ENCODE measurements at places on chromosomes 12 and 14.

- no peak for DNase-seq
Observed at GRCh38 chr14:81260732-81261131, 40.0 kb upstream of the GTF2A1 start.

GRCh38 chr12:121296618-121297434 is at the start of gene CAMKK2:
TSS of gene CAMKK2 (minus strand) at chr12:121296709. CDS start at chr12:121274526, 22,183 bp downstream.
- peak; percentile 91 for DNase-seq

- DNase-seq = peak; percentile 31
Observed at GRCh38 chr14:100677554-100678468, 48.9 kb upstream of the DLK1 start.

- DNase-seq = no peak
Observed at GRCh38 chr14:69667938-69668335, 56.5 kb downstream of the SUSD6 start.

- DNase-seq = no peak
Observed at GRCh38 chr14:59768855-59769375, 101.7 kb downstream of the RTN1 start.

DNA sequence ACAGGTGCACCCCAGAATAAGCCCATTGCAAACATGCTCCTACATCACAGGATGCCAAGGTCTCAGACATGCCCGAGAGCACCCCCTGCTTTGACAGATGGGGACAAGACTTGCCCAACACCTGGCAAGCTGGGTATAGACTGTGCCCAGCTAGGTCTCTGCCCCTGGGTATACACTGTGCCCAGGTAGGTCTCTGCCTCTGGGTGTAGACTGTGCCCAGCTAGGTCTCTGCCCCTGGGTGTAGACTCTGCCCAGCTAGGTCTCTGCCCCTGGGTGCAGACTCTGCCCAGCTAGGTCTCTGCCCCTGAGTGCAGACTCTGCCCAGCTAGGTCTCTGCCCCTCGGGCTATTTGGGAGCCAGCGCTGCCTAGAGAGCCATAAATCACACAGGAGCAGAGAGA is 85.9 kb downstream of the CCDC88C start:
- DNase-seq = no peak

GRCh38 chr12:13270817-13271216 is 74.3 kb downstream of the EMP1 start:
- DNase-seq = no peak

DNA sequence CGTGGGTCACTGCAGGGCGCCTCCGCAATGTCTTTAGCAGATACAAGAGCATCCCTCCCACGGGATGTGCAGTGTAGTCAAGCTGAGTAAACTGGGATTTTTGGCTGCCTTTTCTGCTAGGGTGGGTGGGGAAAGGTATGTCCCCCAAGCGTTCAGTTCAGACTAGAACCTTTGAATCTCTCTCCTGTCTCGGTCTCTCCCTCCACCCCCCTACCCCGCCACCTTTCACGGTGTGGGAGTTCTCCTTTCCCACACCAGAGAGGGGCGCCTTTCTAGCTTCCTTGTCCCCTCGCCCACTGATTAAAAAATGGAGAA is 525 bp upstream of the FAR2 start:
- DNase-seq = peak; percentile 29

DNA sequence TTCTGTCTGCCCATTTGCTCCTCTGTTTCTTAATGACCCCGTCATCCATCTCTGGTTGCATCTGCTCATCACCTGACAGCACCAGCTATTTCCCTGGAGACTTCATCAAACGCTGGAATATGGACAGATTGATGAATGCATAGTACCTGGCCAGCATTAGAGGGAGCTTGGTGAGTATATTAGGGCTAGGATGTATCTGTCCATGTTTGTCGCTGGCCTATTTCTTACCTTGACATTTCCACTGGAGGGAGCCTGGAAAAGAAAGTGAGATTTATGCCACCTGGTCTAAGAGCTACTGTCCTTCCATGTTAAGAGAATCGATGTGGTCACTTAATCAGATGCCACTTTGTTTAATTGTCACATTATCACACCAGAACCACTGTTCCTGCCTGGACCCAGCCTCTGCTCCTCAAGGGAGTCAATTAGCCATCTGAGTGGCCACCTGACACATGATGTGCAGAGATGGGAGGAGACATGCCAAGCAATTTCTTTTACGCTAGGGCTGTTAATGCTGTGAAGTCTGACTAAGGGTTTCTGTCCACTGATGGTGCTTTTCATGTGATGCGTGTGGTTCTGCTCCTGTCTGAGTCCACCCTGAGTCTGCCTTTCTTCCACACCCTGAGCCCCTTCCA is 75.3 kb upstream of the SFSWAP start:
- DNase-seq = no peak

GRCh38 chr12:119942386-119942785 is 46.6 kb upstream of the BICDL1 start:
- DNase-seq = no peak

DNA sequence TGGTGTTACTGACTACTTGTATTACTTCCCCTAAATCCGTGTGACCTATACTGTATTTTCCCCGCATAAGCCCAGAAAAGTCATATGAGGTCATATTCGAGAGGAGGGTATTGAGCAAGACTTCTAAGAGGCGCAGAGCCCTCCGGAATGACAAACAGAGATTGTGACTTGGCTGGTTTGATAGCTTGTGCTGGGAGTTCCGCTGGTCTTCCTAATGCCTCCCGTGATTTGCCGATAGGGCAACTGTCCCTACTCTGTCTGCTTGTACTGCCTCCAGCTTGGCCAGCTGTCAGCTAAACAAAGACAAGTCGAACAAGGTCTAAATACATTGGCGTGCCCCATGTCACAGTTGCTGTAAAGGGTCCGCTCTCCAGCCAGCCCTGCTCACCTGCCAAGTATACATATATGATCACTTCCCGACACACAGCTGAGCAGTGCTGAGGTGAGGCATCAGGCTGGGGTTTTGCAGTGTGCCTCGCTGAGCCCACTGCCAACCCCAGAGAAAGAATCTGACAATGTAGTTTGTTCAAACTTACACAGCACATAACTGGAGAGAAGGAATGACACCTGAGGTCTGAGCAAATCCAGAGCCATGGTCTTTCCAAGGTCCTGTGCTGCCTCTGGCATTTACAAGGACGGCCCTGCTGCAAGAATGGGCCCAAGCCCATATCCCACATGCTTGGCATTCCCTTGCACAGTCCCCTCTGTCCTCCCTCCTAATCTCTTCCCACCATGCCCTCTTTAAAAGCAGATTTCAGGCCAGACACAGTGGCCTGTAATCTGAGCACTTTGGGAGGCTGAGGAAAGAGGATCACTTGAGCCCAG is 23.7 kb downstream of the LGMN start:
- no peak for DNase-seq

GRCh38 chr12:99334285-99335056 is 313.1 kb upstream of the GARIN6 start:
- no peak for DNase-seq

DNA sequence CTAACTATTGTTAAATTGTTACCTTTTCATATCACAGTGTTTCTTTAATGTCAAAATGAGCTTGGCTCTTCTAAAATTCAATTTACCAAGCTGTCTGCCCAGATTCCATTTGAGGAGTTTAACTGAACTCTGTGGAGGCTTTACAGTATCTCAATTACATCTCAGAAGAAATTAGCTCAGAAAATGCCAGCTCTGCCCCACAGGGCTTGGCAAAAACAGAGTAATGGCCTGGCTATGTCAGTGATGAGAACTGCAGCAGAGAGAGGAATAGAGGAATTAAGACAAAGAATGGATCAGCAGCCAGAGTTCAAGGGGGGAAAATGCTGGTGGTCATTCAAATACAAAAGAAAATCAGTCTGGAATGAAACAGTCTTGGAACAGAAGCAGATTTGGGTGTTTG is 15.8 kb upstream of the TMTC1 start:
- DNase-seq = no peak
